ENCODE measurements at places on chromosomes 7 and 10.

DNA sequence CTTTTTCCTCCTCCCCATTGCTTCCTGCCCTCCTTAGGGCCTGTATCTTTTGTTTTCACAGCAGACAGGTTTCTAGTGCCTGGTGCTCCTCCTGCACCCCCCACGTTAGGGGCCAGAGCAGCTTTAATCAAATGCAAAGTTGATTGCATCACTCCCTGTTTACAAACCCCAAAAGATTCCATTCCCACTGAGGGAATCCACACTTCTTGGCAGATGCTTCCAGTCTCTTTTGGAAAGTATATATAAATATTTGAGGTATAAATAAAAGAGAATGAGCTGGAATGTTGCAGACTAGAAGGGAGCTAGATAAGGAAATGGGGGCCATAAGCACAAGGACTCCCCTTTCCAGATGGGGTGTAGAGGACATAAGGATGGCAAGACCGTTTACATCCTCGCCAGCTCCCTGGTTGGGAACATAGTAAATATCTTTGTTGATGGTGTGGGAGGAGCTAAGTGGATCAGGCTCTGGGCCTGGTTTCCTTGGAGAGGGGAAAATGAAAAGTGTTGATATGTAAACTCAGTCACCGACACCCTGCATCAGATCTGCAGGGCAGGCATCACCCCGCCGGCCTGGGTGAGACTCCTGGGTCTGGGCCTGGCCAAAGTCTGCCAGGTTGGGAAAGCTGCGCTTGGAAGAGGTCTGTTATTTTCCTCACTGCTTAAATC lies 6.2 kb downstream of the RARRES2 start:
- no peak for DNase-seq

- no peak for DNase-seq
Observed at GRCh38 chr10:29795850-29796249, 161.1 kb upstream of the SVIL start.

DNA sequence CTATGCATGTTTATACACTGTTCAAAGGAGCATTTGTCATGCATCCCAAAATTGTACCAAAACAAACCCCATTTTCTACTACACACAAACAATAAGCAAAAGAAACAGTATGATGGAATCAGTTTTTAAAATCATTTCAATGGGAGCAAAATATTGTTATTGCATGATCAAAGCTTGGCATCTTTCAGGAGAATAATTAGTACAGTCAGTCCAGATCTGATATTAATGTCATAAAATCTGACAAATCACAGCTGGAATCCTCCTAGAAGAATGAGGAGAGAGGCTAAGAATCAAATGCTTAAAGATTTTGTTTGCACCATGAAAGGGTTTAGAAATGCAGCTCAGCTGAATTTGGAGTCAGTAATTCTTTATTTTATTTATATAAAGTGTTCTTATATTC lies 229.7 kb upstream of the SEMA3E start:
- DNase-seq: no peak

DNA sequence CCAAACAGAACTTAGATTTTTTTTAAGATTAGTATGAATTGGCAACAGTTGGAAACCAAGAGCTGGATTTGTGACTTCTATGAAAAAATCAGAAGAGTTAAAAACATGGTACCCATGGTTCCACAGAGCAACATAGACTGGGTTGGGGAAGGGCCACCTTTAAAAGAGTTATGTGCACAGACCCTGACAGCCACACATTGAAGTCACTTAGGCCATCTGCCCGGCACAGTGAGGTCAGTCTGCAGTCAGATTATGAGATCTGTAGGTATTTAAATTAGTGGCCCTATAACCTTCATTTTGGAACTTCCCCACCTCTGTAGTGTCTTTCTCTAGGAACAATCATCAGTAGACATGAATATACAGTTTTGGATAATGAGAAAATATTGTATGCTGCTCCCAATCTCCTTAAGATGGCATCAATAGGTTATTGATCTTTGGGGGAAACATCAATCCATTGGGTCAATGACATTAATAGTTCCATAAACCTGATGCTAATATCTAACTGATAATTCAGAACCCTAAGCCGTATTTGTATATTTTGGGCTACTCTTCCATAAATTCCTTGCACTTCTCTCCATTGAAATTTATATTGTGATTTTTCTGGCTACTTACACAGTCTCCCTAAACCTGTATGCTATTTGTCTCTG lies 7.0 kb downstream of the ANKRD1 start:
- DNase-seq: no peak

DNA sequence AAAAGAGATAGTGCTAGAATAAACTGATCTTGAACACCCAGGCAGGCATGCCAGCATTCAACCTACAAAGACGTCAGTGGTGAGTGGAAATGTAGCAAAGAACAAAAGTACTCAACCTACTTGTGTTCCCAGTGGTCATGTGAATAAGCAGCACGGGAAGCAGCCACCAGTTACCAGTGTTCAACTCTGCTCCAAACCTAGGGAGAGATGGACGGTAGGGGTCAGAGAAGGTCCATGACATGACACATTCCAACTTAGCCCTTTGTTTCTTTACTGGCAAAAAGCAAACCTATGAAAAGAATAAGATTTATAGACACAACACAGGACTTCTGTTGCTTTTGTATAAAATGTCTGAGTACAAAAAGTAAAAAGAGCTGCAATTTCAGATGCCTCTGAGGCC lies 511.4 kb downstream of the XPNPEP1 start:
- DNase-seq: no peak

GRCh38 chr10:114328874-114329273 lies 75.4 kb downstream of the AFAP1L2 start:
- DNase-seq: no peak

Data from Kasumi-1 (cell line).